Smooth muscle cell of bladder (primary cell): ENCODE measurements at places on chromosomes 6 and 20. TPM values are rescaled to one million over a fixed set of nuclear protein-coding genes. Genes with fewer than 3 reads are reported as not detected.

Gene PNPLA1
- under 0.01 TPM in 1 of 2 replicates, not detected in the other for total RNA-seq

Gene HECA
- 10.0 and 12.4 TPM in 2 replicates for total RNA-seq

Gene PNLDC1
- total RNA-seq, result 0.74 TPM in 1 of 2 replicates, not detected in the other

Gene RIPOR2
- 1.1 TPM in 2 replicates for total RNA-seq

Gene VWA7
- 0.14 and 0.28 TPM in 2 replicates for total RNA-seq
